ENCODE measurements at places on chromosomes 4 and X.

GRCh38 chr4:127505203-127505602 lies 127.6 kb upstream of the INTU start:
- DNase-seq, result no peak
- no peaks in the 10 kb centered on the region for H3K36me3 ChIP-seq

GRCh38 chrX:41164449-41164848 lies 79.2 kb downstream of the USP9X start:
- H3K27ac ChIP-seq, result no peak overlapping the region
- no peaks in the 10 kb centered on the region for H3K27me3 ChIP-seq
- no peak for DNase-seq
- peaks cover 25% of the 10 kb centered on the region for H3K36me3 ChIP-seq

GRCh38 chrX:134646691-134647090 lies 11.6 kb downstream of the PLAC1 start:
- no peaks in the 10 kb centered on the region for H3K4me1 ChIP-seq
- H3K27me3 ChIP-seq, result no peaks in the 10 kb centered on the region
- no peaks in the 10 kb centered on the region for H3K36me3 ChIP-seq
- no peak overlapping the region for H3K4me3 ChIP-seq

GRCh38 chr4:98245226-98245625 lies 16.0 kb upstream of the RAP1GDS1 start:
- peaks cover 23% of the 10 kb centered on the region for H3K27me3 ChIP-seq
- H3K4me1 ChIP-seq, result peaks cover 5% of the 10 kb centered on the region
- no peak for DNase-seq
- no peak overlapping the region for H3K27ac ChIP-seq
- peaks cover 2% of the 10 kb centered on the region for H3K36me3 ChIP-seq

- no peak for DNase-seq
- peaks cover 17% of the 10 kb centered on the region for H3K4me1 ChIP-seq
- H3K27me3 ChIP-seq, result no peaks in the 10 kb centered on the region
- H3K27ac ChIP-seq, result no peak overlapping the region
- peaks cover 18% of the 10 kb centered on the region for H3K36me3 ChIP-seq
These were observed 10.2 kb upstream of the KCNE5 start for GRCh38 chrX:109635146-109635545.

- H3K36me3 ChIP-seq, result peaks cover 34% of the 10 kb centered on the region
- H3K27ac ChIP-seq, result no peak overlapping the region
- no peak for DNase-seq
- no peak overlapping the region for H3K4me3 ChIP-seq
These were observed 8.5 kb downstream of the ANXA5 start for GRCh38 chr4:121688261-121688660.
